ENCODE measurements at places on chromosomes 3 and 15.

DNA sequence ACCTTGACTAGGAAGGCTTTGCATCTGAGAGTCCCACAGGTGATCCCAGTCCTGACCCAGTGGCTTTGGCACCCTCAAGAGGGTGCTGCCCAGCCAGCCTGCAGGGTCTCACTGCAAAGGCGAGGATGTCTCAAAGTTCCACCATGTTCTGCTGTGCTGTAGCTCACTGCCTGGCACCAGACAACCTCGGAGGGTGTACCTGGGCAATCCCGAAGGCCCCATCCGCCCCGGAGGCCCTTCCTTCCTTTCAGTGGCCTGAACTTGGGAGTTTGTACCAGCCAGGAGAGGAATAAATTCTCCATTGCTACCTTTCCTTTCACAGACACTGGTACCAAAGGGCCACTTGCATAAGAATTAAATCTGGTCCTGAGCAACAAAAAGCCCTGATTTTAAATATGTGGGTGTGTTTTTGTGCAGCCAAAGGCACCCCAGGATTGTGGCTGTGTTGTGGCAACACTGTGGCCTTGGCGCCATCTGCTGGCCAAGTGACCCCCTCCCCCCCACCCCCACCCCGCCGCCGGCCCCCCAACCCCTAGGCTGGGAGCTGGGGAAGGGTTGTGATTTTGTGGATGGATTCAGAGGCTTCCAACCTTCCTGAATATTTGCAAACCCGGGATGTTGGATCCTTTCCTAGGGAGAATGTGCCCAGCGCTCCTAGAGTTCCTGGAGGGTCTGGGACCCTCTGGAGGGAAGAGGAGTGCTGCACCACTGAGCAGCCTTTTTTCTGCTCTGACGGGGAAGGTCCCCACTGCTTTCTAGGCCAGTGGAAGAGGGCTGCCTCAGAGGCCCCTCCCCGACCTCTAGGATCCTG lies 9.7 kb upstream of the PTPN23 start:
- DNase-seq: no peak

- DNase-seq: no peak
These were observed 396.7 kb upstream of the RGMA start for GRCh38 chr15:93485438-93486327.

DNA sequence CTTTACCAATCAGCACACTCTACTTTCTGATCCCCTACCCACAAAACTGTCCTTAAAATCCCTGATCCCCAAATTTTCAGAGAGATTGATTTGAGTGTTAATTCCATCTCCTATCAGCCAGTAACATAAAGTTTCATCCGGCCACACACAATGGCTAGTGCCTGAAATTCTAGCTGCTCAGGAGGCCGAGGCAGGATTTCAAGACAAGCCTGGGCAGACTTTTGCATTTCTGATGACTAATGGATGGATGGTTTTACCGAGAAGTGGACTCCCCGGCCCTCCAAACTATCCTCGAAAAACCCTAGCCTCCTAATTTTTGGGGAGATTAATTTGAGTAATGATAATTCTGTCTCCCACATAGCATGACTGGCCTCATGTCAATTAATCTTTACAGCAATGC lies 269.8 kb upstream of the POU1F1 start:
- no peak for DNase-seq

GRCh38 chr15:70120958-70121623 lies 23.4 kb upstream of the TLE3 start:
- no peak for DNase-seq

- no peak for DNase-seq
These were observed 12.8 kb upstream of the RFT1 start for GRCh38 chr3:53142986-53143385.

- no peak for DNase-seq
These were observed 127.9 kb upstream of the PFN2 start for GRCh38 chr3:150098621-150099020.

DNA sequence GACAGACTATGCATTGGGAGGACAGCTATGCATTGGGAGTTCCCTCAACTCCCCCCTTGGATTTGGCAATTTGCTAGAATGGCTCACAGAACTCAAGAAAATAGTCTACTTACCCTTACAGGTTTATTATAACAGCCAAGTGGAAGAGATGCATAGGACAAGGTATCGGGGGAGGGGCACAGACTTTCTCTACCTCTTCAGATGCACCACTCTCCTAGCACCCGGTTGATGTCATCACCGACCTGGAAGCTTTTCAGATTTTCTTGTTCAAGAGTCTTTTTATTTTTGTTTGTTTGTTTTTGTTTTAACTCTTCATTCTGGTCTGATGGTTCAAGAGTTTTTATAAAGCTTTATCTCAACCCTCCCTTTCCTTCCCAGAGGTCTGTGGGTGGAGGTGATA lies 20.7 kb upstream of the ADAMTS9 start:
- no peak for DNase-seq

- DNase-seq: no peak
These were observed 5.5 kb downstream of the TMEM266 start for GRCh38 chr15:76065245-76065644.

- DNase-seq: no peak
These were observed 256.3 kb downstream of the LRTM1 start for GRCh38 chr3:54671511-54671910.

DNA sequence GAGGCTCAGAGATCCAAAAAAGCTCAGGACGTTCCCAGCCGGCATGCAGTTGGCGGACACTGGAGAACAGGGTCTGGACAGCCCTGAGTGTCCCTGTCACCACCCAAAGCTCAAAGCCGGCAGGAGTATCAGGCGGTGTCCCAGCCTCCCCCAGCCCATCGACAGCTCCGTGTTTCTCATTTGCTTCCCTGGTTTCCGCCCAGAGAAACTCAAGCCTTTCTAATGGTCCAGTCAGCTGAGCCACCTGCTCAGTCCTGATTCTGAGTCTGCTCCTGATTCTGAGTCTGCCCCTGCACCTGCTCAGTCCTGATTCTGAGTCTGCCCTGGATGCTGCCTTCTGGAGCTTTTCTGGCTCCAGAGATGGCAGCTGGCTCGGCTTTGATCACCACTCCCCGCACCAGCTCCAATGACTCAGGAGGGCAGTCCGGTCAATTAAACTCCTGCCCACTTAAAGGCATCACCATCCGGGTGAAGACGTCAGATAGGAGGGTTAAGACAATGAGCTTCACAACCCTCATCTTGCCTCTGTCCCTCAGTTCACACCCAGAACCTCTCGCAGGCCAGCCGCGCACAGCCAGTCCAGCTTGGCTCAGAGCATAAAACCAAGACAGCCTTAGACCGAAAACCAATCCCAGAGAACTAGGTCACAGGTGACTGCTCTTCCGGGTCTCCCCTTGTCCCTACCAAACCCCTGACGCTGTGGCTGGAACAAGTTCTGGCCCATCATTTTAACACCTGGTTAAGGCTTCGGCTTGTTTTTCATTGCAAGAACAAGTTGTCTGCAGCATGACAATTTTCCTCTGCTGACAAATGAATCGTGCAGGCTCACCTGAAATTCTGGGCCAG lies 6.8 kb downstream of the PCSK6 start:
- DNase-seq: no peak

GRCh38 chr3:112671930-112672715 lies 31.2 kb upstream of the CCDC80 start:
- no peak for DNase-seq

- DNase-seq: no peak
These were observed 41.4 kb upstream of the CA12 start for GRCh38 chr15:63422891-63423590.

DNA sequence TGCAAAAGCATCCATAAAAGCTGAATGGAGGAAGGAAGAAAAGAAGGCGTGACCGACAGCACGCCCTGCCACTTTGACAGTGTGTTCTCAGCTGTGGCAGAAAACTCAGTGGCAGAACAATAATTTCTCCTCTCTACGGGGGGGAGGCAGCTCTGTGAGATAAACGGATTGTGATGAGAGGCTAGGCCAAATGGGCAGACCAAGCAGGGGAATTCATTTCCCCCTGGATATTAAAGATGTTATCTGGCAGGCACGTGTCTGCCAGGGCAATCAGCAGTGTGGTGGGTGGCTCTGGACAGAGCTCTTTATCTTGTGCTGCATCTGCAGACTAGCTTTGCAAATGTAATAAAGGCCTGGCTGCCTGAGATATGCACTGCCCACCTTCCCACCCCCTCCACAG lies 1.9 kb upstream of the RMDN3 start:
- DNase-seq: no peak

DNA sequence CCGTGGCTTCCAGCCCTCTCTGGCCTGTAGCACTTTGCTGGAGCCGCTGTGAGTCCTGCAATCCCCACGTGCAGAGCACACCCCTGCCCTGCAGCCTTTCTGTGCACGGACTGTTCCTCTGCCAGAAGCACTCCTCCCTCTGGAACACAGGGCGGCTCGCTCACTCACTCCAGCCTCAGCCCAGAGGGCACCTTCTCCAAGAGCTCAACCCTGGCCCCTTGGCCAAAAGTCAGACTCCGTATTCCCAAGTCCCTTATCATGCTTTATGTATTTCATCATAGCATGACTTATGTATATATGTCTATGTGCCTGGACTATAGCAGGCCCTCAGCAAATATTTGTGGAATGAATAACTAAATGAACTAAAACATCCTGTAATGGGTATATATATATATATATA lies 63.2 kb downstream of the ASB7 start:
- no peak for DNase-seq

GRCh38 chr3:56758539-56758981 lies 43.2 kb downstream of the ARHGEF3 start:
- DNase-seq: no peak

Data from thoracic aorta (tissue), 2 donors.